Mesothelial cell of epicardium (in vitro differentiated cells): ENCODE measurements at places on chromosomes 3 and 15.

- DNase-seq: no peak
Measured at GRCh38 chr3:62125380-62125779, 248.0 kb downstream of the FEZF2 start.

DNA sequence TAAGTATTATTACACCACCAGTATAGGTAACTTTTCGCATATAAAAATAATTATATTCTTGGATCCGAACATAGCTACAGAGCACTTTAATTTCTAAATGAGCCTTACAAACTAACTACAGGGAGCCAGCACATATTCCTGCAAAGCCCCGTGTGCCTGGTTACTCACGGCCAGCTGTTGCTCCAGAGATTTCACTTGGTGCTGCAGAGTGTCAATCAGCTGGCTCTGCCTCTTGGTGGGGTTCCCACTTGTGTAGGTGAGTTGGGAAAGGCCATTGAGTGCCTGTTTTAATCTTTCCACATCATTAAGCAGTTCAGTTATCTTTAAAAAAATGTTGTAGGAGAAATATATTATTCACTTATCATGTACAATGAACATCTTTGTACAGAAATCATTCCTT is 98.9 kb downstream of the UACA start:
- no peak for DNase-seq

DNA sequence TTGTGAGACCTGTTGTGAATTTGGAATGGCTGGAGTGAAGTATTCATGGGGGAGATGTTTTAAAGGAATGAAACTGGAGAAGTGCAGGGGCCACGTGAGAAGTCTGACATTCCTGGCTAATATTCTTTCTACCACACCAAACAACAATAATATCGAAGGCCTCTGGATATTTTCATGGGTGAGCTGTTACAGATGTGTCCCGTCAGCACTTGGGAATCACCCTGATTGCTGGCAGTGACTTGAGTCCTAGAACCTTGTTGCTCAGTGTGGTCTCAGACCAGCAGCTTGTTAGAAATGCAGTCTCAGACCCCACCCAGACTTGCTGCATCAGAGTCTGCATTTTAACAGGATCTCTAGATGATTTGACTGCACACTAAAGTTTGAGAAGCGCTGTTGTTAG is 113.8 kb downstream of the ITPR1 start:
- DNase-seq: no peak

DNA sequence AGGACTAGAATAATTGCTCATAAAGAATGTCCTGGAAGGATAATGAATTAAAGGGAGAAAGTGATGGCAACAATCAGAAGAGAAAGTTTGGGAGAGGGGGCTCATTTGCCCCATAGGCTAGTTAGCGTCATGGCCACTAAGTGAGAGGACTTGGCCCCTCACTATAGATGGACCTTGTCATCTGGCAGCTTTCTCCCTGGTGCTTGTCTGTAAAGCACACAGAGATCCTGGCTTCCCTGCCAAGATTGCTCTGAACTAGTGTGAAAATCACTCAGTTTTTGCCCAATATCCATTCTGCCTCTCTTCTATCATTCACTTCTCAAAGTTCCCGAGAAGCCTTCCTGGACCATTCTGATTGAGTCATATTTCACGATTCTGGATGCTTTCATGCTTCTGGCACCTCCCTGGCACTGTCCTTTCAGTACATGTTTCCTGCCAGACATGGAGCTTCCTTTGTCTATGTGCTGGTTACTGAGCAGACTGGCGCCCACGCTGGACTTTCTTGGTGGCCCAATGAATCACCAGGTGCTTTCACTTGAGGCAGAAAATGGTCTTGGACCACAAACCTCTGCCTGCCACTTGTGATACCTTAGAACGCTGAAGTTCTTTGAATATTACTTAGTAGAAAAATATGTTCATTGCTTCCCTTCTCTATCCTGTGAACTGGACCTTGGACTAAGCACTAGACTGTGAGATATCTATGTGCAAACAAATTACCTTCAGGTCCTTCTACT is 709.6 kb upstream of the CFAP20DC start:
- no peak for DNase-seq

DNA sequence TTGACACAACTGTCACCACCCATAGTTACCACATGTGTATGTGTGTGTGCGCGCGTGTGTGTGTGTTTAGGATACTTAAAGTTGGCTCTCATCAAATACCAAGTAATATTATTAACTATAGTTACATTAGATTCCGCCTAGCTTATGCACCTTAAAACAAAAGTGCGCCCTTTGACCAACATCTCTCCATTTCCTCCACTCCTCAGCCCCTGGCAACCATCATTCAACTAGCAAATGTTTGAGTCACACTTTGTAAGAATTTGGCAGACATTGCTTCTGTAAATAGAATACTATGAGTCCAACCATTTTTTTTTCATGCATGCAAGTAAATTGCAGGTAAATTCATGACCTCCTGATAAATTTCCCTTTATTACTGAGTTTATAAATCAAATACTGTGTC is 169.3 kb downstream of the GBE1 start:
- no peak for DNase-seq

- DNase-seq: no peak
Measured at GRCh38 chr3:188274249-188274915, 120.4 kb downstream of the LPP start.

GRCh38 chr15:44468709-44469385 is 41.4 kb downstream of the CTDSPL2 start:
- DNase-seq: no peak

DNA sequence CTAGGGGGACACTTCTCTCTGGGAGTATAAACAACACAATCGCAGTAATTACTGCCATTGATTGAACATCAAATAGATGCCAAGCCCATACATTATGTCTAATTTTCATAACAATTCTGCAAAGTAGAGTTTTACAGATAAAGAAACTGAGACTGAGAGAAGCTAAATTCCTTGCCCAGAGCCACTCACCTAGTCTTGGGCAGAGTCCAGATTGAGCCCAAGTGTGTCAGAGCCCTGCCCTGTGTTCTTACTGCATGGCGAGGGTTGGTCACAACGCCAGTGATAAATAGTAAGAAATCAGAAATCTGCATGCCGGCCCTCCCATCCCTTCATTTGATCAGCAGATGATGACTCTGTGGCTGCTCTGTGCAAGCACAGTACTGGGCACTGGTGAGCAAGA is 106.3 kb downstream of the C3orf70 start:
- DNase-seq: no peak

- DNase-seq: no peak
Measured at GRCh38 chr3:99236576-99236975, 335.1 kb upstream of the DCBLD2 start.

- no peak for DNase-seq
Measured at GRCh38 chr15:85754989-85755388, 39.7 kb downstream of the KLHL25 start.

DNA sequence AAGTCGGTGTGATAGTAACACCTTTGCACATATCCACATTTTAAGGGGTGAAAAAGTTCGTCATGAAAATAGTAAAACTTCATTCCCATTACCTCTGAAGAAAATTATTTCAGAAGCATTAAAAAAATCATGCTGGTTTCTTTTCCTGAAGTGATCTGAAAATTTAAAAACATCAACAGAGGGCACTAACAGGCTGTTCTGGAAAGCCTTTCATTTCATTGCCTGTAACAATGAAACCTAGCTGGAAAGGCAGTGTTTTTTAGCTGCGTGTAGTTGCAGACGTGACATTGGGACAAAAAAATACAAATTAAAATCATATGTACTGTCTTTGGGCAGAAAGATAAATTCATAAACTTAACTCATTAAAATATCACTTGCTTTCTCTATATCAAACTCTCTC is 993.8 kb downstream of the GBE1 start:
- no peak for DNase-seq

- DNase-seq: no peak
Measured at GRCh38 chr3:124434176-124434575, 296.1 kb upstream of the UMPS start.

DNA sequence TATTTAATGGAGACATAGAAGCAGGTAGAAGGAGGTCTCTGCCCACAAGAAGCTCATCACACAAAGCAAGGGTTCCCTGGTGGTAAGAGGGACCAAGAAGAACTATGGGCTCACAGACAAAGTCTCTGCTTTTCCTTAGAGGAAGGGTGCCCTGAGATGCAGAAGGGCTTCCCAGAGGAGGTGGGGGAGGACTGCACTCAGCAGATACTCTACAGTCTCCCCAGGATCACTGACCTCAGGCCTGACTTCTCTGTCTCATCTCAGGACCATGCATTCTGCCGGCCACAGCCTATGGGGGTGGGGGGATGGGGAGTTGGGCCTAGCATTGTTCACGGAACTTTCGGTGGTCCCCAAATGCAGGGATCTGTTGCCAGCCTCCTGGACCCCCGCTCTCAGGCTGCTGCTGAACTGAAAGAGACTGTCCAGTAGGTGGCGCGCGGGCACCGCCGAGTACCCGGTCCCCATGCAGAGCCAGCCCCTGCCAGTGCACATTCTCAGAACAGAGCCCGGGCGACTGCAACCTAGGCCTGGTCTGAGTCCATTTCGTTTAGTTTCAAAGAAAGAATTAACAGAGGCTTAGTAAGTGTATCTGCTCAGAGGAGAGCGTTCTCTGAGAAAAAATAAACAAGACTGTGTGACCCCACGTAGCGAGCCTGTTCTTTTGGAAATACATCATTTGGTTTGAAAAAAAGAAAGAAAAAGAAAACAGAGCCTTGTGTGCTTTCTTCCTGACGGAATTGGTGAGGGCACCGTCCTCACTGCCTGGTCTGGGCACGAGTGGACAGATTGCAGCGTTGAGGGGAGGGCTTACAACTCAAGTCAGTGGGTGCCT is 74.1 kb downstream of the LRTM1 start:
- peak; percentile 82 for DNase-seq
